ENCODE measurements at places on chromosomes 6 and 20.

DNA sequence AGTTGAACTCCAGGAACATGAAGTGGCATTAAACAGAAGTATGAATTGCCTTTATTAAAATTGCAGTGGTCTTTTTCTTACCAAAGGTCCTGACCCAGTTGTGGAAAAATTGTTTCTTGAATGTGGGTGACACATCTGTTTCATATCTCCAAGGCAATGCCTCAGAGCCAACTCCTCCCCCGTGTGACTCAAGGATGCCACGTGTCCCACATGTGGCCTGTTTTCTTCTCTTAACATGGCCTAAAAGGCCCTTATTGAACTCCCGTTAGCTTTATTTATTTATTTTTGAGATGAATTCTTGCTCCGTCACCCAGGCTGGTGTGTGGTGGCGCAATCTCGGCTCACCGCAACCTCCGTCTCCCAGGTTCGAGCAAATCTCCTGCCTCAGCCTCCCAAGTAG, 128.4 kb upstream of the ESR1 start:
- no peak for DNase-seq

GRCh38 chr20:17327185-17328148, 100.6 kb downstream of the PCSK2 start:
- no peak for DNase-seq

GRCh38 chr20:43949741-43950618, 35.3 kb downstream of the TOX2 start:
- peak; percentile 55 for DNase-seq

GRCh38 chr6:51027283-51028065, 208.8 kb downstream of the TFAP2B start:
- DNase-seq: no peak

GRCh38 chr6:158121335-158121734, 46.7 kb downstream of the SERAC1 start:
- no peak for DNase-seq

GRCh38 chr20:36506253-36506652, 35.1 kb upstream of the MYL9 start:
- DNase-seq: peak; percentile 12

DNA sequence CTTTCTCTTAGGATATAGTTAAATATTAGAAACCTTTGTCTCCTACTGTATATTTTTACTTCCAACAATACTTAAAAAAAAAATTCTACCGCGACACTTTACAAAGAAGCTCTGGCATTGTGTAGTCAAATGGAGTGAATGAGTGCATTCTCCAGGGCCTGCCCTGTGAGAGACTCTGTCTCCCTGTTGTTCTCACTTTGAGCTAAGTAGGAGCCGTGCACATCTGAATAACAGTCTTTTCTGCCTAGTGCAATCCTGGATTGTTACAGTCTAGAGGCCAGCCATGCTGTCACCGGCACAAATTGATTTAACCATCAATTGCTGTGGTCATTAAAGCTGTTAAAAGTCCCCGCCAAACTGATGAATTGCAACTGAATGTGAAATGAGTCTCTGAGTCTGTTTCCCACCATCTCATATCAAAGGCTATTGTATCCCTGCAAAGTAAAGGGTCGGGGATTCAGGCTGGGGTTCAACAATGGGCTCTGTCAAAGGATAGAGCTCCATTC, 156.0 kb downstream of the RFPL4B start:
- DNase-seq: no peak

DNA sequence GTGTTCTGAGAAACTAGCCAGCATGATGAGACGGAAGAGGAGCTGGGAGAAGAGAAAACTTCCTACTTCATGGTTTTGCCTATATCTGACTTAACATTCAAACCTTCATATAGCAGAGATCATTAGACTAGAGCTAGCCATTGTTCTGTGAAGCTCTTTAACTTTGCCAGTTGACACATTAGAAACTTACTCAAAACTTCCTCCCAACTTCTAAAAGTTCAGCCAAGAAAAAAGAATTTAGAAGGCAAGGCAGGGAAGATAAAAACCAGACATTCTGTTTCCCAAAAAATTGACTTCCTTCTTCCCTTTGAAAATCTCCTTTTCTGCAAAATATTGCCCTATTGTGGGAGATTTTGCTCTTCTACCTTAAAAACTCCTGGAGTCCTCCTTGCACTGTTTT, 134.8 kb upstream of the UST start:
- no peak for DNase-seq

DNA sequence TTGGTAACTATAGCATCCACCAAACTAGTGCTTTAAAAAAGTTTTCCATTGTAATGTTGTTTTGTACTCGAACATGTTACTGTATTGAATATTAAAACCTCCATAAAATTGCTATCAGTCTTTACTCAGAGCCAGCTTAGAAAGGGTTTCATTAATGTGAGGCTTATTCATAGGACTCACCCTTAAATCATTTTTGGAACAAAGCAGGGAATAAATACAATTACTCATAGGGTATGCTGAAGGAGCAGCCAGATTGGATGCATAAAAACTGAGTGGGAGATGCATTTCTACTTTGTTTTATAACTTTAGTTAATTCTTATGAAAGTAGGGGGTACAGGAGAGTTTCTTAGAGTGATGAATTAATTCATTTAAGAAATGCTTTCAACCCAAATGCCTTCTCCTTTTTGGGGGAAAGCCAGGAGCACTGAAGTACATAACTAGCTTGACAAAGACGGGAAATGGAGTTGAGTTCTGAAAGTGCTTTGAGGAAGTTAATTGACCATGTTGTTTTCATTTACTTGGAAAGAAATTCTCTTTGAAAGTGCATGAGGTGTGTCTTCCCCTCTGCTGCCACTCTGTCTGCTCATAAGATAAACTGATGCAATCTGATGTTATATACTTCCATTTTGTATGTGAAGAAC, 90.3 kb downstream of the RNF144B start:
- peak; percentile 52 for DNase-seq

DNA sequence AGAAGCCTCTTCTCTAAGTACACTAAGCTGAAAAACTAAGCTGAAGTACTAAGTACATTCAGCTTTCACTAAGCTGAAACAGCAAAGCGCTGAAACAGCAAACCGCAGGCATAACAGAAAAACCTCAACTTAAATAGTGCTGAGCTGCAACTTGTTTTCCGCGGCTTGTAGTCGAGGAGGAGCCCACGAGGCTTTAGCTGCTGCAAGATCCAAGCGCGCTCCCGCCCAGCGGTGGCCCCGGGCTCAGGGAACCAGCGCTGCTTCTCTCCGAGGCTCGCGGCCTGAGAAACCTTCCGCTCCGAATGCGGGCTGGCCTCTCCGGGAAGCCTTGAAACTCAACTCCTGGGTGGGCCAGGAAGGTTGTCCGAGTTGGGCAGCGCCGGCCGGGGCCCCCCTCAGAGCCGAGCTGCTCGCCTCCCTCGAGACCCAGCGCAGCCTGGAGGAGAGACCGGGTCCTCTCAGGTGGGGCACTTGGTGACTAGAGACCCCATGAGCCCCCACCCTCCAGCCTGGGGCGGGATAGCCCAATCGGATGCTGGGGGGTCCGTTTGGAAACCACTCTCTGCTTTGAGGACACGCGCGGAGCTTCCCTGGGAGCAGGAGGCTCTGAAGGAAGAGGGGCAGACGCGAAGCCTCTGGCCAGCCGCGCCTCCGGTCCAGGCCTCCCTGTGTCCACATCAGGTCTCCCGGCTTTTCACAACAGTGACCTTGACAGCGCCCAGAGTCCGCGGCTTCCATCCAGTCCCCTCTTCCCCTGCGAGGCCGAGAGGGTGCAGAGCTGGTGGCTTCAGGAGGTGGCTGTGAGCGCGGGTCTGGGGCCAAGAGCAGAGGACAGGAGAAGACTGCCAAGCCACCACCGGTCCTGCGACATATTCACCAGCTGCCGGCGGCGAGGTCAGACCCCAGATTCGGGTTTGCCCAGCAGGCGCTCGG, 38.1 kb upstream of the HLA-E start:
- peak; percentile 91 for DNase-seq

GRCh38 chr20:25300496-25301170, 52.7 kb downstream of the PYGB start:
- no peak for DNase-seq

DNA sequence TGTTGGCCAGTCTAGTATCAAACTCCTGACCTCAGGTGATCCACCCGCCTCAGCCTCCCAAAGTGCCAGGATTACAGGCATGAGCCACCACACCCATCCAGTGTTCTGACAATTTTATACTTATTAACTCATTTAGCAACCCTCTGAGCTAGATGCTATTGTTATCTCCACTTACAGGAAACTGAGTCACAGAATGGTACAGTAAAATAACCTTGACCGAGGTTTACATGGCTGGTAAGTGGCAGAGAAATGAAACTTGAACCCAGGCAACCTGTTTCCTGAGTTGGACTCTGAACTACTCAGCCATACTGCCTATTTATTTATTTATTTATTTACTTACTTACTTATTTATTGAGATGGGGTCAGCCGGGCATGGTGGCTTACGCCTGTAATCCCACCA, 6.6 kb upstream of the SIGLEC1 start:
- no peak for DNase-seq

DNA sequence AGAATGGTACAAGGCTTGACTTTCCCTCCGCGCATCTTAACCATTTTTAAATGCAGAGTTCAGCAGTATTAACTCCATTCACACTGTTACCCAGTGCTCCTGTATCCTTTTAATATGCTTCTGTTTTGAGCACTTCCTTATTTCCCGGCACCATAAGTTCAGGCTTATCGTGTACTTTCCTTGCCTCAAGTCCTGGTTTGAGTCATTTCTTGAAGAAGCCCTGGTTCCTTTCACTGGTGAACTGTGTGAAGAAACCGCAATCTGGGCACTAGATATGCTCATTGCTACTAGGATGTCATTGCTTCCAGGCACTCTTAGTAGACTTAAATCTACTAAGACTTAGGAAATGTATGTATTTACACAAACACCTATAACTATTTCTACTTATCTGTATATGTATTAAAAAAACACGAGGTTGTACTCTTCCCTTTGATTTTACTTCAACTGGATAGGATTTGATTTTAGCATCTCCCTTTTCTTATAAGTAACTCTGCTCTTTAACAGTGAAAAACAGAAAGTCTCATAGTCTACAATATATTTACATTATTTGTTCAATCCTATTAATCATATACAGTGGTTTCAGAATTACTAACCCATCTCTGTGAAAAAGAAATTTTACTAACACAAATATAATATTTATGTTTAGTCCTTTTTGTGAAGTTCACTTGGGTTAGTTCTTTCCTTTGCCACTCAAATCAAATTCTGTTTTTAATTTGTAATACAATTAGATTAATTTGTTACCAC, 135.5 kb downstream of the CDKAL1 start:
- DNase-seq: peak; percentile 29

DNA sequence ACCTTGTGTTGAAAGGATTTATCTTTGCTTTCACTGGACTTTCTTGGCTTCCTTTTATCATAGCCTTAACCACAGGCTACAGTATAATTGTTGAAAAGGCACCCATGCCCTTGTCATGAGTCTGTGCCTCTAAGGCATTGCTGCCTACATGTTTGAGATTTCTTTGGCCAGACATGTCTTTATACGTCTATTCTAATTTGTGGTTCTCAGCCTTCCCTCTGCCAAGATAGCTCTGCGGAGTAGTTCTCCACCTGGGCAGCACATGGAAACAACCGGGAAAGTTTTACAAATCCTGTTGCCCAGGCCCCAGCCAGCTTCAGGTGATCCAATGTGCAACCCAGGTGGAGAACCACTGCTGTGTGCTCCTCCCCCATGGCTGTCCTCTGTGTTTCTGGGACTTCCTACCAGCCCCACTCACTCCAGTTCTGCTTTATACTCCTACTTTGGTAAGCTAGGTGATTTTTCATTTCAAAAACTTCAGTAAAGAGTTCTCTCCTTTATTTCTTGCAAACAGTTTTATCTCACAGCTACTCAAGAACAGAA, 159.6 kb upstream of the MYLIP start:
- no peak for DNase-seq

- DNase-seq: no peak
These were observed 238.8 kb upstream of the ECI2 start for GRCh38 chr6:4374216-4374615.

DNA sequence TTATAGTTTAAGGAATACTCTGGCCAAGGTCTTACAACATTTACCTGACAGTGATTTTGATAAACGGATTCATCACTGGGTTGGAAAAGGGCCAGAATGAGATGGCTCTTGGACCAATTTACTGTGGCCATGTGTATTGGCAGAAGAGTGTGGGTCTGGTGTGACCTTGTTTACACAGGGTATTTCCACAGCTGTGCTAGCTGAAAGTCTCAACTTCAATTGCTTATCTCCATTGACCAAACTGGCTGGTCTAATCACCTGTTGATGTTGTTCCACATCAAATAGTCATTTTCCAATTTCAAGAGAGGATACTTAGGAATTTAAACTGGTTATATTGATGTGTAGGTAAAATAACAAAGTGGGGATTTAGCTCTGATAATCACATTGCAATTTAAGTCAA, 501.6 kb upstream of the MAP3K7 start:
- no peak for DNase-seq

DNA sequence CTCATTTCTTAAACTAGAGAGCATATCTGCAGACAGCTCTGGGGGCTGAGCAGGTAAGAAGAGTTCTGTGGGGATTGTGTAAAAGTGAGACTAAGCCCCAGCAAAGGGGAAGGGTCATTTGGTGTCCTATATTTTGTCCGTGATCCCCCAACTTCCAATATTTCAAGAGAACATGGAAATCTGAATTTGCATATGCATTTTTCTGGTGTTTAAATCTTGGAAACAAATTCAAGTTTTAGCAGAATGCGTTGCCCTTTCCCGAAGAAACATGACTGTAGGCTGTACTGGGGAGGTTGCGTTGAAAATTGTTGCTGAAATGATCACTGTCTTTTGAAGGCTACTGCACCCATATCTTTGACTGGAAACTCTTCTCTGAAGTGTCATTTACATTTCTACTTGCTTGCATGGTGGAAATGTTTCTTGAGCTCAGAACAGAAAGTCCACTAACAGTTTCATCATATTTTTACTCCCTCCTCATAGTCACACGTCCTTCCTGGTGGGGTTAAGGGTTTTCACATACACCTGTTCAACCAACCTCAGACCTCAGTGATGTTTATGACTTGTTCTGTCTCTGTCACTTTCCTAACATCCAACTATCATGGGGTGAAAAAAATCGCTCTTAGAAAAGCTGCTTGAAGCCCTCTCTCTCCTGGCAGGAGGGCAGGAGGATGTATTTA, 140.3 kb downstream of the BCAS1 start:
- no peak for DNase-seq

DNA sequence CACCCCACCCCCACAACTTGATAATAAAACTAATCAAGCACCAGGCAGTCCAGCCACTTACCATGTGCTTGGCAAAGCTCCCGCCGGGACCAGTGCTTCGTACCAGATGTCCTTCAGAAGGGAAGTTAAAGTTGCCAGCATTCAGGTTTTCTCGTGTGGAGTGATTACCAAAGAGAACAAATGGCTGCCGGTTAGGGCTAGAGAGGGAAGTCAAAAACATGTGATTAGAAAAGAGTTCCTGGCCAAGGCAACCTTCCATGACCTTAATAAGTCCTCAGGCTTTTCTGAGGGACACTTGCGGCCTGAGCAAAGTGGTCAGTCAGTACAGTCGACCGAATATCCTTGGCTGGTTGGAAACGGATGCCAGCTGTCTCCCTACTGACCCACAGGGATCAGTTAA, 67.0 kb downstream of the DNAAF9 start:
- peak; percentile 89 for DNase-seq

DNA sequence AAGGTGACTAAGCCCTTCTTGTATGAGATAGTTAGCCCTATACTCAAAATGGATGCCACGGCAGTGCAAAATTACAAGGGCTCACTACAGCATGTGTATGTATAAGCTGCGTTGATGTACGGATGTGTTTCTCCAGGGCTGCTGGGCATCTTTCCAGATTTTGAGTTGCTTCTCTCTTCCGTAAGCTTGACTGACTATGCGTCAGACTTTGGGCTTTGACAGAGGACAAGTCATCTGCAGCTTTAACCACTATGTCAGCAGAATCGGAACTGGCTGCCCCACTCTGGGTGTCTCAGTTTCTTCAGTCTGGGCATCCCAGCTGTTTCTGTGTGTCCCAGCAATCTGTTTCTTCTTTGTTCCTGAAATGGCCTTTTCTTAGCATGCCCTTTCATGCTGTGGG, 241.6 kb downstream of the BTBD3 start:
- DNase-seq: no peak
